ENCODE measurements at places on chromosomes 3 and 15.

GRCh38 chr3:25592510-25592968 is 72.2 kb downstream of the TOP2B start:
- DNase-seq = peak; percentile 78

DNA sequence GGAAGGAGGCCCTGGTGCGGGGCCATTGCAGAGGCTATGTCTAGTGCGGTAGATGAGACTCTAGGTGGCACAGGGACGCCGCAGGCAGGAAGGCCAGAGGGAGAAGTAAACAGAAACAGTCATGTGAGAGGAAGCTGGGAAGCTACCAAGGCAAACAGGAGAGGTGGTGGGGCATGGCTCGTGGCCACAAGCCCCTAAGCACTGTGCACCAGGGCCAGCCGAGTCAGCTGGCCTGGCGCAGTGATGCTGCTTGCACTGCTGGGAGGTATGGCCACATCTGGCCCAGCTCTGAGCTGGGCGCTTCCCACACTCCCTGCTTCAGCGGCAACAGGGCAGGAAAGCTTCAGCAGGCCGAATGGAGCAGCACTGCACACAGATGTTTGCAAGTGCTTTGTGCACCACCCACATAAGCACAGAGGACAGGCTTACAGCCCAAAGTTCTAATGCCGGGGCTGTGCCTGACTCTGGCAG is 76.6 kb downstream of the SRGAP3 start:
- DNase-seq = no peak

- no peak for DNase-seq
Observed at GRCh38 chr15:50181969-50182218, at the start of gene SLC27A2. Gene SLC27A2 (plus strand): TSS chr15:50182196. CDS start chr15:50182428, 232 bp downstream.

- no peak for DNase-seq
Observed at GRCh38 chr3:112437146-112438022, 61.9 kb downstream of the BTLA start.

- DNase-seq = no peak
Observed at GRCh38 chr3:84978843-84979242, 20.1 kb downstream of the CADM2 start.

- no peak for DNase-seq
Observed at GRCh38 chr3:124780356-124780755, 50.1 kb downstream of the UMPS start.

GRCh38 chr3:10522646-10523303 is 17.4 kb upstream of the ATP2B2 start:
- peak; percentile 47 for DNase-seq

DNA sequence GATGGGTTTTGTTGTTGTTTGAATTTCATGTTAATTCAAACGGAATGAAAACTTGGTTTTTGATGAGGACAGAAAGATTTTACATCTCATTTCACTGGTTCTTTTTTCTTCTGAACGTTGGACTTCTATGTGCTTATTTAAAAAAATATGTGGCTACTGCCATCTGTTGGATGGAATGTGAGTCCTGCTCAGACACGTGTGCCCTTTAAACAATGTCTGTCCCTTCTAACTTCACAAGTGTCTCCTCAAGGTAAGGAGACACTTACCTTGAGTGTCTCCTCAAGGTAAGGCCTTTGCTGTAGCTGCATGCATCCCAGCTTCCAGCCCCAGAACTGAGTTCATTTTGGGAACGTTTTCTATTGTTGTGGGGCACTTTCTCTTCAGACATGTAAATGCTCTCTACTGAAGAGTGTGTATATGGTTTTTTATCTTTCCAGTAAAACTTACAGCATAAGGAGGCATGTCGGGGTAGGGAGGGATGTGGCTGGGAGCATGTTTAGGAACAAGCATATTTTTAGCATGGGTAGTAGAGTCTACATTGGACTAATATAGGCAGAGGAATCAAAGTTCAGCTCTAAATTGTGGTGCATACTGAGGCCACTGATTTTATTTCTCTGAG is 63.1 kb upstream of the UBE3A start:
- DNase-seq = no peak

DNA sequence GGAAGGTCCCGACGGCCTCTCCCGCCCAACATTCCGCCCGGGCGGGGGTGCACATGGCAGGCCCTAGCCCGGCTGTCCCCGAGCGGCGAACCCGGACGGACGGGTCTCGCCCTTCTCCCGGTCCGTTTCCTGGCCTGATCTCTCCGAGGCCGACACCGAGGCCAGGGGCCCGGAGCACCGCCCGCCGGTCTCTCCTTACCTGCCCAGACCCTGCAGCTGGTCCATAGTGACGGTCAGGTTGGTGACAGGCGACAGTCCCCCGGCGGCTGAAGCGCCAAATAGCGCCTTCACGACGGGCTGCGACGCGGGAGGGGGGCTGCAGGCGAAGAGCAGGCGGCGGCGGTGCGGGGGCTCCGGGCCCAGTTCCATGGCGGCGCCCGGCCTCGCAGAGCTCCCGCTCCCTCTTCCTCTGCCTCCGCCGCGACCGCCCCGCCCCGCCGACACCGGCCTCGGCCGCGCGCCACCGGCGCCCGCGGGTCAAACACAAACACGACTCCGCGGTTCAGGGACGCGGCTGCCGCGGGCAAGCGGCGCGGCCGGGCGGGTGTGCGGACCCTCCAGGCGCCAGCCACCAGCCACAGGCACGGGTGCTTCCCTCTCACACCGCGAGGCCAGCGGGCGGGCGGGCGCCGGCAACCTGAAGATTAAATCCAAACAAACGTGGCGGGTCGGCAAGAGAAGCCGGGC is 495 bp downstream of the CDC25A start:
- DNase-seq = peak; percentile 78

GRCh38 chr15:74960995-74961588 is 4.5 kb upstream of the RPP25 start:
- no peak for DNase-seq

DNA sequence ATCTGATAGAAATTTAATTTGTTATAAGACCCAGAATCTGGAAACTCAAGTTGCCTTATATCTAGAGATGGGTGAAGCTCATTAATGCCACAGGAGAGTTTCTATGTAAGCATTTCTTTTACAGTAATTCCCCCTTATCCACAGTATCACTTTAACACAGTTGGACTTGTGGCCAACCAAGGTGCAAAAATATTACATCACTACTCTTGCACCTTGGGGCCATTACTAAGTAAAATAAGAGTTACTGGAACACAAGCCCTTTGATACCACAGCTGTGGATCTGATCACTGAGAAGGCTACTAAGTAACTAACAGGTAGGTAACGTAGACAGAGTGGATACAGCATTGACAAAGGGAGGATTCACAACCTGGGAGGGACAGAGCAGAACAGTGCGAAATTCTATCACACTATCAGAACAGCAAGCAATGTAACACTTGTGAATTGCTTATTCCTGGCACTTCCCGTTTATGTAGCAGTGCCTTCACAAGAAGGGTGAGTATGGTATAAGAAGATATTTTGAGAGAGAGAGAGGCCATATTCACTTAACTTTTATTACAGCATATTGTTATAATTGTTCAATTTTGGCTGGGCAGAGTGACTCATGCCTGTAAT is 33.9 kb upstream of the TOPBP1 start:
- no peak for DNase-seq

- DNase-seq = no peak
Observed at GRCh38 chr3:46709721-46710120, 7.9 kb downstream of the PRSS50 start.

GRCh38 chr3:115877615-115877899 is 254.2 kb downstream of the GAP43 start:
- no peak for DNase-seq
